SK-N-MC (cell line): ENCODE measurements at places on chromosomes 2 and 18.

- no peak for DNase-seq
Measured at GRCh38 chr2:152330235-152330866, 4.6 kb upstream of the FMNL2 start.

GRCh38 chr2:101710471-101711318 lies 13.2 kb downstream of the MAP4K4 start:
- DNase-seq: no peak

GRCh38 chr2:105746177-105747080 lies 1.7 kb downstream of the NCK2 start:
- DNase-seq: no peak

GRCh38 chr2:130337735-130338325 lies 4.9 kb upstream of the IMP4 start:
- DNase-seq: no peak

- DNase-seq: no peak
Measured at GRCh38 chr2:231621051-231621879, 28.6 kb downstream of the TEX44 start.

DNA sequence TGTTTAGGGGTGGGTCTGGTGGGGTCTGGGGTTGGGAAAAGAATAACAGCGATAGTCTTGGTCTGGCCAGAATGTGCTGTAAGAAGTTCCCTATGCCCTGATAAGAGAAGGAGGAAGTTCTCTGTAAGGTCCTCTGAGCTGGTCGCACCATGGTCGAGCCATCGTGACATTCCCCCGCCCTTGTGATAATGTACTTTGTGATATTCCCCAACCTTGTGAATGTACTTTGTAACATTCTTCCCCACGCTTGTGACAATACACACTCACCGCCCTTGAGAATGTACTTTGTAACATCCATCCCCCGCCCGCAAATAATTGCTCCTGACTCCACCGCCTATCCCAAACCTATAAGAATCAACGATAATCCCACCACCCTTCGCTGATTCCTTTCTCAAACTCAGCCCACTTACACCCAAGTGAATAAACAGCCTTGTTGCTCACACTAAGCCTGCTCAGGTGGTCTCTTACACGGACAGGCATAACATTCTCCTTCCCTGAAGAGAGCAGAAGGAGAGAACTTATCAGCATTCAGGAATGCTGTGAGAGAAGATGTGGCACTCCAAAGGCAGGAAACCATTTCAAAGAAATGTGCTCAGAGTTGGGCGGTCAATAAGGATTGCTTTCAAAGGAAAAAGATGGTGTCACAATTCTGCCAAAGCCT lies 17.8 kb upstream of the DUSP19 start:
- no peak for DNase-seq

GRCh38 chr2:16012626-16013358 lies 72.4 kb downstream of the MYCN start:
- no peak for DNase-seq

- no peak for DNase-seq
Measured at GRCh38 chr18:36406805-36407204, 109.3 kb downstream of the FHOD3 start.

DNA sequence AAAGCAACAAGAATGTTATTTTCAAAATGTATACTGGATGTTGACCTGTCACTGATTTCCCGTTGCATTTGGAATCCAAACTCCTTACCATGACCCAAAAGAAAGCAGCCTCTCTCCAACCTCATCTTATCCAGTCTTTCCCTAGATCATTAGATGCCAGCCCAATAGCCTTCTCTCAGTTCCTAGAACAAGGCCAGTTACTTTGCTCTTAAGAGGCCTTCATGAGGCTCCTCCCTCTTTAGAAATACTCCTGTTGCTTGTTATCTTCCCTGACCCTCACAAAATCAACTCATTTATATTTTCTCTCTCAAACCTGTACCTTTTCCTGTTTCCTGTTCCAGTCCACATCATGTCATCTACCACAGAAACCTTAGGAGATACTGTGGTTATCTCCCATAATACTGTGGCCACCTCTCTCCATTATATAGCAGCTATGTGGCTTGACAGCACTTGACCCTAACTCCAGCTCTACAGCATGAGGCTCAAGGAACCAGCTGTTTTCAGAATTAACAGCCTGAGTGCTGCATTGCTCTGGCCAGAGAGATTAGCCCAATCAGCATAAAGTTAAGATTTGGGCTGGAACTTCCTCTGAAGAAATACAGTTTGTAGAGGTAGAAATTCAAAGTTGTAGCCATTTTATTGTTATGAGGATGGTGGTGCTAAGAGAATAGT lies 22.8 kb downstream of the SRBD1 start:
- DNase-seq: no peak

GRCh38 chr2:9760069-9760901 lies 83.0 kb upstream of the TAF1B start:
- no peak for DNase-seq

DNA sequence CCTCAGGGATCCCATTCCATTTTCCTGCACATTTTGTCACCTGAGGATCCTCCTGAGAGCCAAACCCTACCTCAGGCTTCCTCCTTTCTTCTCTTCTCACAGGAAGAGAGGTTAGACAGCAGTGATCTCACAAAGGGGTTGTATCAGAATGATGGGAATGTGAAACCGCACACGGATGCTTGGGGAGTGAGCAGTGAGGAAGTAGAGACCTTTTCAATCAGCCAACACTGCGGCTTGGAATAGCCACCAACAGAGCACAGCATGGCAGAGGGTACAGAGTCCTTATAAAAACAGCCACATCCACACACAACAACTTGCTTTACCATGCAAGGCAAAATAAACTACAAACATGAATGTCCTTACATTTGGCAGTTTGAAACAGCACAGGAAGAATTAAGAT lies 8.7 kb downstream of the TMEM182 start:
- no peak for DNase-seq

GRCh38 chr2:18993756-18994338 lies 364.6 kb downstream of the OSR1 start:
- DNase-seq: no peak

DNA sequence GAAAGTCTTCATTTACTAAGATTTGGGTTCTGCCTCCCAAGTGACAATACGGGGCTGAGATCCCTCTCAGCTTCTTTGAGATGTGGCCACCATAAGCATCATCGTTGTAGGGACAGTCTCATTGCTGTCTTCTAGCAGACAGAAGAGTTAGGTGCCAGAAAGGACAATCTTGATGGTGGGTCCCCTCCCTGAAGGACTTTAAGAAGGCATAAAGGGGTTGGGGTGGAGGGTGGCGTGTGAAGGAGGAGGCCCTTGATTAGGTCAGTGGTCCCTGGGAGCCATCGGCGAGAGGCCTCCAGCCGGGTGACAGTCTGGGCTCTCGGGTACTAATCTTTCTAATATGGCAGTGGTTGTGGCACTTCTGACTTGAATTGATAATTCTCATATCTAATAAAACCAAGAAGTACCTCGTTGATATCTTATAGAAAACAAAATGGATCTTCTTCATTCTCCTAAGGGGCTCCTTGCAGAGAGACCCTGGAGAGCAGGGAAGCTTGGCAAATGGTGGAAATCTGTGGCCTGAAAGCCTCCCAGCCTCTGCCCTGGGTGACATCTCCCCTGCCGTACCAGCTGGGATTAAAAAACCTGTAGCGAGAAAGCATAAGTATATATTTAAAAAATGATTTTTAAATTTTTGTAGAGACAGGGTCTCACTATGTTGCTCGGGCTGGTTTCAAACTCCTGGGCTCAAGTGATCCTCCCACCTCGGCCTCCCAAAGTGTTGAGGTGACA lies 7.2 kb upstream of the PSMD1 start:
- no peak for DNase-seq

DNA sequence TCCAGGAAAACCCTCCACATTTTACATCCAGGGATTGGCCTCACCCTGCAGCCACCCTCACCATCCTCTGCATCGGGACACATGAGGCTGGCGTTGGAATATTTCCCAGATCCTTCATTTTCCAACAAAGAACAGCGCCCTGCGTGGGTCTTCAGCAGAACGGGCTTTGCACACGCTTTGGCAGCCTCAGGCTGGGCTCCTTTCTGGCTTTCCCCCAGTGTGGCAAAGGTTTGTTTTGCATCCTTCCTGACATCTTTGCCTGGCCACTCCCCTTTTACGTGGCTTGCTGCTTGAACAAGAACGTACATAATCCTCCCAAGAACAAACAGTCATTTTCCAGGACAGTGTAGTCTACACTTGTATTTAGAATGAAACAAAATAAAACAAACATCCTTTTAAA lies 25.6 kb upstream of the GREB1 start:
- DNase-seq: no peak

GRCh38 chr18:9156604-9157249 lies 20.1 kb downstream of the ANKRD12 start:
- DNase-seq: no peak

DNA sequence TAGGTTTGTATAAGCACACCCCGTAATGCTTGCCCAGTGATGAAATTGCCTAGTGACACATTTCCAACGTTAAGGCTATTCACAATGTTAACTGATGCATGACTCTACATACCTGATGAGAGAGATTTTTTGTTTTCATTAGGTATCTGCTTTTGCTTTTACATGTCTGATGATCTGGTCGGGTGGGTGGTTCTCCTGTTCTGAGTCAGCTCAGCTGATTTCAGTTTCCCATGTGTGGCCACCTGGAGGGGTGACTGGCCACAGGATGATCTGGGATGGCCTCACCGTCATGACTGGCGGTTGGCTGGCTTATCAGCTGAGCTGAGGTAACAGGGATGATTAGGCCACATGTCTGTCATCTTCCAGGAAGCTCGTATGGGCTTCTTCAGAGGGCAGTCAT lies 33.8 kb upstream of the ACYP2 start:
- no peak for DNase-seq

DNA sequence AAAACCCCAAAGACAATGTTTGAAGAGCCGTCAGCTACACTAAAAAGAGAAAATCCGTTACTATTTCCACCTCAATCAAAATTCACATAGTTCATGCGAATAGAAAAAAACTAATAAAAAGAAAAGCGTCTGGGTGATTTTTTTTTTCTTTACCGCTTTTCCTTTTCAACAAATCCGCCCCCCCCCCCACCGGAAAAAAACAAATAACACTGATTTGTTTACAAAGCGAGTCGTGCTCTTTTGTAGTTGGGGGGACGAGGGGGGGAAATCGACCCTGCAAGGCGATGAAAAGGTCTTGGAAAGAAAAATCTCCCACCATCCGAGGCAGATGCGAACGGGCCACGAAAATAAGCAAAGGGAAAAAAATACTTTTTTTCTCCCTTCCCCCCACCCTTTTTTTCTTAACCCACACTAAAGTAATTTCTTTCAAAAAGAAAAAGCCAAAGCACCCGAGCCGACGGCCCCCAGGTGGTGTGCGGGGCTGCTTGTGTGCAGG lies 638 bp downstream of the ZNF521 start:
- no peak for DNase-seq

GRCh38 chr2:85329181-85329651 lies 1.4 kb upstream of the TGOLN2 start:
- DNase-seq: no peak

DNA sequence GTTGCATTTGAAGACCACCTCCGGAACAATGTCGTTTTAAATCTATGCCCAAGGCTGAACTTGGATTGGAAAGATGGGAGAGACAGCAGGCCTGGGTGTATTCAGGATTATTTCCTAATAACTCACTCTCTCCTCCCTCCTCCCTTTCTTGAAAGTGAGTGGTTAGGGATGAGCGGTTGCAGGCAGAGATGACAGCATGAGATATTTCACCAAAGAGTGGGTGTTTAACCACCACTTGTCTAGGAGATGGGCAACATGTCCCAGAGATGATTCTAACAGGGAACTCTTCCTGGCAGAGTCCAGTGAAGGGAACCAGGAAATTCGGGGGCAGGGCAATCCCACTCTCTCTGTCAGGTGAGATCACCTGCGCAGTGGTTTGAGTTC lies 123.2 kb downstream of the KCTD1 start:
- no peak for DNase-seq

DNA sequence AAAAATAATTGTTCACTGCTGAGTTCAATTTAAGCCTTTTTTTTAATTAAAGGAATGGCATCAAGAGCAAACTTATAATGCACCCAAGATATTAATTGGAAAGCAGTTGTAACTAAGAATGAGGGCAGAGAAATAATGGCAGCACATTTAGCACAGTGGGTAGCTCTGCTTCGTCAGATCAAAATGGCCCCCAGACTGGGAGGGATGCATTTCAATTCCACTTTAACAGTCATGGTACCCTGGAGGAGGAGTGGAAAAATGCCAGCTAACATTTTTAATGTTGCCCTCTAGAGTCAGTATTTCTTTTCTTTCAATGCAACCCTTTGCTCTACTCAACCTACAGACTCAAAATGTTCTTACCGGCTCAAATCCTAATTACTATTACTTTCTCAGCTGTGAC lies 504.8 kb upstream of the SETBP1 start:
- DNase-seq: no peak

DNA sequence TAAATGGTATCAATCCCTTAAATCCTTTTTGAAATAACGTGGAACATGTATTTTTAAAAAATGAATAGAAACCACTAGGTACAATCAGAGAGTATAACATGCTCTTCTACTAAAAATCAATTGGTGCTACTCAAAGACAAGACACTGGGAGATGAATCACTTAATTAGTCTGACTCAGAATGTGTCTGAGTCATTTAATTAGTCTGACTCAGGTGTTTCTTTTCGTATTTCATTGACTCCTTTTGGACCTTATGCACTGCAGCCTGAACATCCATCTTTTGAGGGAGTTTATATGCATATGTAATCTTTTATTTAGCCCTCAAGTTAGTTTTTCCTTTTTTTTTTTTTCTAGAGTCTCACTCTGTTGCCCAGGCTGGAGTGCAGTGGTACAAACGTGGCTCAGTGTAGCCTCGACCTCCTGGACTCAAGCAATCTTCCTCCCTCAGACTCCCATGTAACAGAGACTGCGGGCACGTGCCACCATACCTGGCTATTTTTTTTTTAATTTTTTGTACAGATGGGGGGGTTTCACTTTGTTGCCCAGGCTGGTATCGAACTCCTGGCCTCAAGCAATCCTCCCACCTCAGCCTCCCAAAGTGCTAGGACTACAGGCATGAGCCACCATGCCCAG lies 26.5 kb downstream of the PPP4R3B start:
- no peak for DNase-seq

DNA sequence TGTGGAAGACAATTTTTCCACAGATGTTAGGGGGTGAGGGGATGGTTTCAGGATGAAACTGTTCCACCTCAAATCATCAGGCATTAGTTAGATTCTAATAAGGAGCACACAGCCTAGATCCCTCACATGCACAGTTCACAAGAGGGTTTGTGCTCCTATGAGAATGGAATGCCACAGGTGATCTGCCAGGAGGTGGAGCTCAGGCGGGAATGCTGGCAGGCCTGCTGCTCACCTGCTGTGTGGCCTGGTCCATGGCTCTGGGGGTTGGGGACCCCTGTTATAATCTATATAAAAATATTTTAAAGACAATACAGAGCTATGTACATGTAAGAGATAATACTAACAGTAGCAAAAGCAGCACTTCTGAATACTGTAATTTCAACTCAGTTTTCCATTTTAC lies 19.2 kb downstream of the CWC22 start:
- no peak for DNase-seq

GRCh38 chr2:67994716-67995115 lies 68.1 kb downstream of the C1D start:
- DNase-seq: no peak

- DNase-seq: no peak
Measured at GRCh38 chr2:173279527-173279868, 75.2 kb upstream of the CDCA7 start.

GRCh38 chr2:226874749-226875148 lies 38.9 kb downstream of the RHBDD1 start:
- no peak for DNase-seq
